ENCODE measurements at places on chromosomes 16 and 17.

GRCh38 chr17:7814969-7815368 is 19.0 kb upstream of the KDM6B start:
- DNase-seq, result no peak

- DNase-seq, result no peak
Observed at GRCh38 chr17:35241520-35241919, 1.4 kb upstream of the SLFN5 start.

GRCh38 chr17:78974635-78975591 is 4.8 kb downstream of the LGALS3BP start:
- no peak for DNase-seq

DNA sequence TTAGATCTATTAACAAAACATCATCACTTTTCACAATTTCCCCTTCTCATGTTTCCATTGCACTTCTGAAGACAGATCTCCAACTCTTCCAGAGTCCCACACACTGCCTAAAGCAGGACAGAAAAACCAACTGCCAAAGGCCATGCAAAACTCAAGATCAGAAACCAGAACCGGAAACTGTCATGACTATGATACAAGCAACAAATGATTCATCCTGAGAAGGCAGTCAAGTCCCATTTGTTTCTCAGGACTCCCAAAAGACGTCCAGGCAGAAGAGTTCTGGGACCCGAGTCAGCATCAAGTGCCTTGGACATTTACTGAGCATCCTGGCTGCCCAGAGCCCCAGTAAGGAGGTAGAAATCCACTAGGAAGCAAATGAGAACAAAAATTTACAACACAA is 38.8 kb downstream of the ERN1 start:
- DNase-seq, result no peak

- DNase-seq, result no peak
Observed at GRCh38 chr17:58706351-58707140, 14.1 kb downstream of the RAD51C start.

DNA sequence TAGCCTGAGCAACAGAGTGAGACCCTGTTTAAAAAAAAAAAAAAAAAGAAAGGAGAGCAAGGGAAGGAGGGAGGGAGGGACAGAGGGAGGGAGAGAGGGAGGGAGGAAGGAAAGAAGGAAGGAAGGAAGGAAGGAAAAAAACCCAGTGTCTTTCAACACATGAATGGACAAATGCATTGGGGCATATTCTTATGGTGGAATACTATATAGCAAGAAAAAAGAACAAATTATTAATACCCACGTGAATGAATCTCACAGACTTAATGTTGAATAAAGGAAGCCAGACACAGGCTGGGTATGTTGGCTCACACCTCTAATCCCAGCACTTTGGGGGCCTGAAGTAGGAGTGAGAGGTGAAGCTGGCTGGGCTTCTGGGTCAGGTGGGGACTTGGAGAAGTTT is 20.3 kb downstream of the RAPGEFL1 start:
- DNase-seq, result no peak

DNA sequence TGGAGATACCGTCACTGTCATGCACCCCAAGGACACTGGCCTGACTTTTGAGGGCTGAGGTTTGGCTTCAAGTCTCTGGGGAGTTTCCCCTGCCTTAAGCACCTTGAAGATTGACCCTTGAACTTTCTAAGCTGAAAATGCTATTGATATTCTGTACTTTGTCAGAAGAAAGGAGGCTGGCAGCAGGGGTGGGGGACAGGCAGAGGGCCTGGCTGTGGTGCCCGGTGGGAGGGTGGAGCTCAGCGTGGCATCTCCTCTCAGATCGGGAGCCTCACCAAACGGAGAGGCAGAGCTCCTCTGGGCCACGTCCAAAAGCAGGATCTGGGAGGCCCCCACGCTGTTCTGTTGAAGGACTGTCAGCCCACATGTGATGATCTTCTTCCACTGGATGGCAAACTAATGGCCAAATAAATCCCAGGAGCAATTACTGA is 305.2 kb upstream of the IRX3 start:
- no peak for DNase-seq

DNA sequence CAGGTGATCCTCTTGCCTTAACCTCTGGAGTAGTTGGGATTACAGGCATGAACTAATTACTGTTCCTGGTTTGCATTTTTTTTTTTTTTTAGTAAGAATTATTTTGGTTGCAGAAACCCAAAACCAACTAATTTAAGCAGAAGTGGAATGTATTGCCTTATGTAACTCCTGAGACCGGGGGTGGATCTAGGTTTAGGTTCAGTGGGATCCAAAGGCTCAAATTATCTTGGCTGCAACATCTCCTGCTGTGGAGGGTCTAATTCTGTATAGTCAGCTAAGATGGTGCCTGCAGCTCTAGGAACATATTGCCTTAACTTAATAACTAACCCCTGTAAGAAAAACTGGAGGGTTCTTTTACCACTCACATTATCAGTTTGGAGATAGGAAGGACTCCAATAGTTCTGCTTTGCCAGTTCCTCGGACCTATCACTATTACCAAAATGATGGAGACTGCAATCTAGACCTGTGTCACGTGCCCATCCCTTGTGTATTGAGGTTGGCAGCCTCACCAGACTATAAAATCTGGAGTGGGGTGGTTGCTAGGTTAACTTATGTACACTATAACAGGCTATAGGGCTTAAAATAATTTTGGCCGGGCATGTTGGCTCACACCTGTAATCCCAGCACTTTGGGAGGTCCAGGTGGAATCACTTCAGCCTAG is 8.5 kb downstream of the SNTB2 start:
- DNase-seq, result no peak

GRCh38 chr17:77101521-77102410 is 39.0 kb upstream of the SEC14L1 start:
- no peak for DNase-seq

DNA sequence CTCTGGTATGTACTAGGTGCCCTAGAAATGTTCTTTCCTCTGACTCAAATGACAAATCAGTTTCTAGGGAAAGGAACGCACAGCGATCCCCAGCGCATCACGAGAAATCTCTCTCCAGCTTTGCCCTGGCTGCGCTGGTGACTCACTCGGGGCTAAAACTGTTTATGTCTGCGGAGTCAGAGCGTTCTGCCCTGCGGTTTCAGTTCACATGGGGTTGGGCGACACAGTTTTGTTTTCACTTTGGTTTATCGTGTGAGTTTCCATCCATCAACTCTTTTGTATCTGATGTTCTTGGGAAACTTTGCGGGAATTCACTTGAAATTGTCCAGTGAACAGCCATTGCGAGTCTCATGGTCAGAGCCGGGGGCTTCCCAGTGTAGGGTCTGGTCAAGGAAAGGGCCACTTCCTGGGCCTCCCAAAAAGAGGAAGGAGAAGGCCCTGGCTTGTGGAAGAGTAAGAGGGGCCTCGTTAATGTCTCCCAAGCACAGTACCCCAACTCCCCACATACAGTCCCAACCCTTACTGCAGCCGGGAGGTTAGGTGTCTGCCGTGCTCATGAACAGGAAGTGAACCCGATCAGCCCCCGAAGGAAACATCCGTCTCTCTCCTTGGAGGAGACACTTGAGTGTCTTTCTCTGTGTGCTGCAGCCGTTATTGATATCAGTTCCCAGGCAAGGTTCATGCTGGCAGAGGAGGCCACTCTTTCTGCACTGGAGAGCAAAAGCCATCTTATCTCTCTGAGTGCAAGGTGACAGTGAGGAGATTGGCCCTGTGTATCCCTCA is 643.2 kb downstream of the WWOX start:
- DNase-seq, result no peak

GRCh38 chr17:21288571-21289017 is 4.1 kb downstream of the MAP2K3 start:
- DNase-seq, result peak; percentile 30

DNA sequence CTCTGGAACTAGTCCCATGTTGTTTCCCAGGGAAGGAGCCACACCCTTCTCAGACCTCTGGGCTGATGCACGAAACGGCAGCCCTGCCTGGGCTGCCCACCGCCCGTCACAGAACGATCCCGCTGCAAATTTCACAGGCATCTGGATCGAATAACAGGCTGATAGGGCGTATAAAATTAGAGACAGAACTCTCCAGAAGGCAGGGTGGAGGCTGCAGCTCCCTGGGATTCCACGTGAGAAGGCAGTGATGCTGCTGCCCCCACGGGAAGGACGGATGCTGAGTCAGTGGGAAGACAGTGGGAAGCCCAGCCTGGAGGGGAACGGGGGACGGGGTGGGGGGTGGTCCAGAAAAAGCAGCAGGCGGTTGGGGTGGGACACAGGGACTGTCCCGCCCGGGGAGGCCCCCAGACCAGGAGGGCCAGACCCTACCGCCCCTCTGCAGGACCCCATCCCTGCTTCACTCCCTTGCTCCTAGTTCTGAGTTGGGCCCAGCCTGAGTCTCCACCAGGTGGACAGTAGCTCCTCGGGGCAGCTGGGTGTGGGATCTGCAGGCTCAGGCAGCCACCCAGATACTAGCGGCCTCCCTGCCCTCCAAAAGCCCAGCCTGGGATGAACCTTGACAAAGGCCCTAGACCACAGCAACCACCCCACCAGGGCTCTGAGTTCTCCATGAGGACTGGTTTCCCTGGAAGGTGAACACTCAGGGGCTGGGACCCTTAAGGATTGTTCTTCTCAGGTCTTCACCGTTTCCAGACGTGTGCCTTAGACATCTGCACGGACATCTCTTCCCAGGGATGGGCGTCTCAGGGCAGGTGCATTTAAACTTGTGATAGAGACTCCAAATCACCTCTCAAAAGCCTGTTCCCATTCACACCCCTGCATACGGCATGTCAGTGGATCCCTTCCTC is 117.8 kb downstream of the METRNL start:
- no peak for DNase-seq

GRCh38 chr17:66724581-66725341 is 110.2 kb upstream of the CACNG5 start:
- no peak for DNase-seq

DNA sequence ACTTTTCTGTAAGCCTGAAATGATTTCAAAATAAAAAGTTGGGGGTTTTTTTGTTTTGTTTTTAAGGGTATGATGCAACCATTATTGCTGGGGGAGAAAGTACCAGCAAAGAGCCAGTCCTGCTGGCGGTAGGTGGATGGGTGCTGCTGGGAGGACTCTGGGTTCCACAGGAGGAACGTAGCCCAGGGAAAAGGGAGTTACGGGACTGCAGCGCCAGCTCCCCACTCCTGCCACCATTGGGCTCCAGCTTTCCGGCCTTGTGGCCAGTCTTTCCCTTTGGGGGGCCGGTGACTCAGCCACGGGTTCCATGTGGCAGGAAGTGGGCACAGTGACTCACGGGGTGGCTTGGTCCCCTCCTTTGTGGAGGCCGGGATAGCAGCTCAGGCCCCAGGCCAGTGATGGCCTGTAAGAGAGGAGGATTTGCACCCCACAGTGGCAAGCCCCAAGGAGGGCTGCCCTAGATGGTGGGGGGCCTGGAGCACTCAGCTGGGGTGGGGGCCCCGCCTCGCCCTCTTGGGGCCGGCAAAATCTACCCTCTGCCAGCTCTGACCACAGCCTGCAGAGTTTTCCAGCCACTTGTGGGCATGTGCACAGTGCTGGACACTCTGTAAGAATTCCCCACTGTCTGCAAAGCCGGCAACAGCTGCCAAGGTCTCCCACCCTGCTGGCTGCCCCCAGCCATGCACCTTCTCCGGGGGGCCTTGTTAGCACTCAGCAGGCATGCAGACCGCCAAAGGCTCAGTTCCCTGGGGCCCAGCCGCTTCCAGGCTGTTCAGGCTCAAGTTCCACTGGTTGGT is 30.4 kb downstream of the SOCS3 start:
- peak; percentile 72 for DNase-seq

DNA sequence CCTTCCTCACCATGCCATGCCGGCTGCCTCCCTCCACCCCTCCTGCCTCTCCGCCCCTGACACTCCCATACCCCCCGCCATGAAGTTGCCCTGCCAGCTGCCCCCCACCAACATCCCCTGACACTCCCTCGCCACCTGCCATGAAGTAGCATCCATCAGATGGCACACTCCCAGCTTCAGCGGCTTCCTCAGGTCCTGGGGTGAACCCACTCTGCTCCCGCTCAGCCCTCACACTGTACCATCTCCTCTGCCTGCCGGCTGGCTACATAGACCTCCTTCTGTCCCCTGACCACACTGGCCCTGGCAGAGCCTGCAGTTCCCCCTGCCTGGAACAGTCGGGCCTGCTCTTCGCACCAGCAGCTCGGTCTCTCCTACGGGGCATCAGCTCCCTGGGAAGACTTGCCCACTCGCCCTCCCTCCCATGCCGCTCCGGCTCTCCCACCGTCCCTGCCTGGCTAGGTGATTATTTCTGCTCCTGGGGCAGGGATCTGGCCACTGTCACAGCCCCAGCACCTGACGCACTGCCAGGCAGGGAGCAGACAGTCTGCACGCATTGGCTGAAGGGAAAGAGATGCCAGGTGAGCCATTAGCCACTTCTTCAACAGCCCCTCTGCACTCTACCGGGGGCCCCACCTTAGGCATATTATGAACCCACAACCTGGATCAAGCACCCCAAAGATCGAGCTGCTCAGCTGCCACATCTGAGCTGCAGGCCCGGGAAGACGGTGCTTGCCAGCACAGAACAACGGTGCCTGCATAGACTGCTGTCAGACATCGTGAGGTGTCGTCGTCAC is 9.0 kb downstream of the CANT1 start:
- no peak for DNase-seq

DNA sequence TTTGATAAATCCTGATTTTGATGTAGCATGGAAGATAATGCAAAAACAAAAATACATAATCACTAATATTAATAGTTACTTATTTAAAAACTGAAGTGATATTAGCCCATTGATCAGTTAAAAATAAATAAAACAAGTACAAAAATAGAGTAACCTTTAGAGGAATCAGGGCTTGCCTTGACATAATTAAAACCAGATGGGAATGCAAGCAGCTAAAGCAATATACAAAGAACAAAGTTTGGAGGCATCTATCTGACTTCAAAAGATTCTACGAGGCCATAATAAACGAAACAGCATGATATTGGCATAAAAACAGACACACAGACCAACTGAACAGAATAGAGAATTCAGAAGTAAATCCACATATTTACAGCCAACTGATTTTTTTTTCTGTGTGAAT is 15.0 kb upstream of the HEATR3 start:
- no peak for DNase-seq

DNA sequence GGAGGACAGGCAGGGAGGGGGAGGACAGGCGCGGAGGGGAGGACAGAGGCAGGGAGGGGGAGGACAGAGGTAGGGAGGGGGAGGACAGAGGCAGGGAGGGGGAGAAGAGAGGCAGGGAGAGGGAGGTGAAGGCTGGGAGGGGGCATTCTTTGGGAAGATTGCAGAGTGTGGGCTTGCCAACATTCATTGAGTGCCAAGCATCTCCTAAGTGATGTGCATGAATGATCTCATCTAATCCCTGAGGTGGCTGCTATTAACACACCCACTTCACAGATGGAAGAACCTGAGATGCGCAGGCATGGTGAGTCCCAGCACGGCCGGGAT is 58.3 kb downstream of the NT5M start:
- DNase-seq, result no peak

- no peak for DNase-seq
Observed at GRCh38 chr17:5552841-5553240, 31.5 kb downstream of the NLRP1 start.

GRCh38 chr17:63740464-63741142 is 996 bp downstream of the STRADA start:
- DNase-seq, result no peak

DNA sequence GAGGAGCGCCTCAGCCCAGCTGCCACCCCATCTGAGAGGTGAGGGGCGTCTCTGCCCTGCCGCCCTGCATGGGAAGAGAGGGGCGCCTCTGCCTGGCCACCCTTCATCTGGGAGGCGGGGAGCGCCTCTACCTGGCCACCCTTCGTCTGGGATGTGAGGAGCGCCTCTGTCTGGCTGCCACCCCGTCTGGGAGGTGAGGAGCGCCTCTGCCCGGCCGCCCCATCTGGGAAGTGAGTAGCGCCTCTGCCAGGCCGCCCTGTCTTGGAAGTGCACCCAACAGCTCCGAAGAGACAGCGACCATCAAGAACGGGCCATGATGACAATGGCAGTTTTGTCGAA is 114.4 kb upstream of the CES5A start:
- DNase-seq, result no peak
